ENCODE measurements at places on chromosomes 2 and 18. TPM values are rescaled to one million over a fixed set of nuclear protein-coding genes. Genes with fewer than 3 reads are reported as not detected.

The KIF1A gene
- total RNA-seq = 7.3 TPM

The CD8B2 gene
- 0.09 TPM for total RNA-seq

- no peaks in the 10 kb centered on the region for H3K36me3 ChIP-seq
- no peak overlapping the region for H3K27ac ChIP-seq
- no peak for DNase-seq
- no peak overlapping the region for H3K4me3 ChIP-seq
- H3K27me3 ChIP-seq = no peaks in the 10 kb centered on the region
Measured at GRCh38 chr18:6652098-6652497, 77.4 kb upstream of the ARHGAP28 start.

The BOLA3 gene
- 31.0 TPM for total RNA-seq

DNA sequence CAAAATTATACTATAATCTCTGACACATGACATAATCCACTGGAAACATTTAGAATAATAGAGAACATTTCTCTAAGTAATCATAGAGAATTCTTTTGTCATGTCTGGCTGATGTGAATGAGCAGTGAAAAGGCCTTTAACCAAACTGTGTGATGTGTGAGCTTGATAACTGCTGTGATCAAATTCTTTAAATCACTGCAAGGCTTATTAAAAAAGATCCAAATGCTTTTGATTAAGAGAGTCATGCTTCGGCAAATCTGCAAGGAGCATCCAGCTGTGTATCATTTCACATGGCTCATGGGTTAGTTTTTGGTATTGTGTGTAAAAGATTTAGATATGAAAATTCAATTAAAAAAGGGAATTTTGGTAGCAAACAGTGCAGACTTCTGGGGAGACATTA lies 58.6 kb upstream of the TFPI start:
- no peaks in the 10 kb centered on the region for H3K4me1 ChIP-seq
- no peak overlapping the region for H3K27ac ChIP-seq
- H3K36me3 ChIP-seq = no peaks in the 10 kb centered on the region

The SCN1A gene
- total RNA-seq = 0.04 TPM

GRCh38 chr2:113977660-113978523 lies 88.0 kb downstream of the ACTR3 start:
- H3K4me1 ChIP-seq = peaks cover 8% of the 10 kb centered on the region
- H3K4me3 ChIP-seq = no peak overlapping the region
- H3K36me3 ChIP-seq = no peaks in the 10 kb centered on the region

DNA sequence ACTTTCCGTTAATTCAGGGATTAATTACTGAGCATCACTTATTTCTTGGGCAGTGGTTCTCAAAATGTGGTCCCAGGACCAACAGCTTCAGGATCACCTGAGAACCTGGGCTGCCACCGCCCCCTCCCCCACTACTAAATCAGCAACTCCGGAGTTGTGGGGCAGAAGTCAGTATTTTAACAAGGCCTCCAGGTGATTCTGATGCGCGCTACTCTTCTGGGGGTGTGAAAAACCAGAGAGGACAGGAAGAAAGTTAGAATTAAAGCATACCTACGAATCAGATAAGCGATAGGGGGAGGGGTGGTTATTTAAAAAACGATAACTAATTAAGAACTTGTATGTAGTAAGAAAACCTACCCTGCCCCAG lies 319 bp downstream of the ZSCAN30 start:
- peaks cover 8% of the 10 kb centered on the region for H3K4me1 ChIP-seq
- no peaks in the 10 kb centered on the region for H3K27me3 ChIP-seq
- H3K36me3 ChIP-seq = peaks cover 14% of the 10 kb centered on the region
- H3K4me3 ChIP-seq = peak overlapping the region; percentile 80
- DNase-seq = no peak
